GM12865 (cell line): ENCODE measurements at places on chromosomes 12 and 14.

DNA sequence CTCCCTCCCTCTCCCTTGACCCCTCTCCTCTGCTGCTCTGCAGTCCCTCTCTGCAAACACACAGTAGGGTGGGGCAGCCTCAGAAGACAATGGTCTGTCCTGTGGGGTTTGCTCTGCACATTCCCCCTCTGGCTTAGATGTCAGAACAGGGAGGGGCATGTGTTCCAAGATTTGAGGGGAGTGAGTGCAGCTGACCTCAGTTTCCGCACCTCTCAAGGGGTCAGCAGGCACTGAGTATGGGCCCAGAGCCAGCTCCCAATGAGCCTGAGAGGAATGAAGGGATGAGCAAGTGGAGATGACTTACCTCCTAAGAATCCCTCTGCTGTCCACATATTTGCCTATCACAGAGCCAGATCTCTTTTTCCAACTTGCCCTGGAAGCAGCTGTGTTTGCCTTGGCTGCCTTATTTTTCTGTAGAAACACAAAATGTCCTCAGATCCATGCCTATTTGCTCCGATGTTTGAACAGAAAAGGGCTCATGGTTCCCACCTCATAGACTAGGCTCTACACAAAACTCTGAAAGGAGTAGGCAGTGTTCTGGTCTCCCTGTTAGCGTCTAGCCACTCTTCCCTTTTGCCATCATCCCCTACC lies 111.4 kb downstream of the CRACR2A start:
- no peak for DNase-seq

GRCh38 chr14:50668826-50669143 lies 679 bp upstream of the SAV1 start:
- no peak for DNase-seq

DNA sequence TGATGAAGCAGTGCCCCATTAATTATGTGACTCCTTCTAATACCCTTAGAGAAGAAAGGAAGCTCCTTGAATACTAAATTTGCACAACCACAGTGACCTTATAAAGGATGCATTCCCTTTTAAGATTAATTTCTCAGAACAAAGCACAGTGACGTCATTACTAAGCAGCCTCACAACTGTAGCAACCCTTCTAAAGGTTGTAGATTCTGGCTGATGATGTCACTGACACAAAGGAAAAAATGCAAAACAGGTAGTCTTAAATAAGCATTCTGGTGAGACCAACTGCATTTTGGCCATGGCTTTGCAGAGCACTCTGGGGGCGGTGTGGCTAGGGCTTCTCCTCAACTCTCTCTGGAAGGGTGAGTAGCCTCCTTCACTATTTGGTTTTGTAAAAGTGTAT lies 38.4 kb upstream of the OR4E1 start:
- no peak for DNase-seq

GRCh38 chr14:85063747-85064146 lies 466.2 kb upstream of the FLRT2 start:
- DNase-seq: no peak

DNA sequence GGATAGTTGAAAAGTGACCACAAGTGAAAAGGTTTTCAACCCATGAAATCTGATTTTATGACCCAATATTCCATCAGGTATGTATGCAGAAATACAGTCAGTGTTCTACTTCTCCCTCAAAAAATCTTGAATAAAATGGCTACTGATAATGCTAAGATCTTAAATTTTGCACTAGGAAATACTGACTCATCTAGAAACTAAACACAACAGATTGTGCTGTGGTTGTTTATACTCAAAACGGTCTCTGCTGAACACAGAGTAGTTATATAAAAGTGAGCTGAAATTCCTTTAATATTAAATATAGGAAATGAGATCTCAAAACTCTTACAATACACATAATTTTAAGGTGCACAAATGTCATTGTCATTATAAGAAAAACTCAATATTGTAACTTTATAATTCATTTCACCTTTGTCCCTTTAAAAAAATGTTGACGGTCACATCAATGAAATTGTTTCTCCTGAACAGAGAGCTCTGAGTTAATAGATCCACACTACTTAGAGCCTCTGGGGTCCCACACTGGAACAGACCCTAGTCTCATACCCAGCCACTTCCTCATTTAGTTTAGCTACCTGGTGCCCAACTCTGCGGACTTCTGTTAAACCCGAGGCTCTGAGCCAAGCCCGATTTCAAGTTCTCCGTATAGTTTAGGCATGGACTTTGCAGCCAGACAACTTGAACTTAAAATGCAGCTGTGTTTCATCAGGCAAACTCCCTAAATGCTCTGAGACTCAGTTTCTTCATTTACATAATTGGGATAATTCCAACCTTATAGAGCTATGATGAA lies 9.3 kb downstream of the COCH start:
- DNase-seq: no peak

DNA sequence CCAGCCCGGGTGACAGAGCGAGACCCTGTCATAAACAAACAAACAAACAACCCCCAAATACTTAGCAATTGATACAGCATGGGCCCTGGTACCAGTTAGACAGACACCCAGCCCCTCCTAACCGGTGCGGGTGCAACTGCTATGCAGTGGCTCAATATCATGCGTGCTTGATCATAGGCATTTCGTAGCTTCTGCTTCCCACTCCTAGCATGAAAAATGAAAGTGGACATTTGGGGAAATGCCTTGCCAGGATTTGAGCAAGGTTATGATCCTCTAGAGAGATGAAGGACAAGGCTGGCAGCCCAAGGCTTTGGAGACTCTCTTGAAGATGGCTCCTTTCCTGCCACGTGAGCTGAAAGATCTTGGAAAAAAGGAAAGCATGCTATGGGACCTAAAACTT lies 13.7 kb downstream of the FGF6 start:
- DNase-seq: no peak

DNA sequence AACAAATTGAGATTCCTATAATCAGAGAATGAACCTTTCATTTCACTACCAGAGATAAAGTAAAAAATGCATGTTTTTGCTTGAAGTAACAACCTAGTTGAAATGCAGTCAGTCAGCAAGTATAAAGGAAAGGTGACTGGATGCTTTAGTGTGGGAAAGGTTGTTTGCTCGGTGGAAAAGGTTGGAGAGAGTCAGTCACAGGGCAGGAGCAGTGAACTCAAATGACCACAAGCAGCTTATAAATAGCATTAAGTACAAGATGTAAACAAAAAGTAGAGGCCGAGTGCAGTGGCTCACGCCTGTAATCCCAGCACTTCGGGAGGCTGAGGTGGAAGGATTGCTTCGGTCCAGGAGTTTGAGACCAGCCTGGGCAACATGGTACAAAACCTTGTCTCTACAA lies 98.1 kb upstream of the FGD4 start:
- DNase-seq: no peak
